ENCODE measurements at places on chromosomes 2 and 18.

DNA sequence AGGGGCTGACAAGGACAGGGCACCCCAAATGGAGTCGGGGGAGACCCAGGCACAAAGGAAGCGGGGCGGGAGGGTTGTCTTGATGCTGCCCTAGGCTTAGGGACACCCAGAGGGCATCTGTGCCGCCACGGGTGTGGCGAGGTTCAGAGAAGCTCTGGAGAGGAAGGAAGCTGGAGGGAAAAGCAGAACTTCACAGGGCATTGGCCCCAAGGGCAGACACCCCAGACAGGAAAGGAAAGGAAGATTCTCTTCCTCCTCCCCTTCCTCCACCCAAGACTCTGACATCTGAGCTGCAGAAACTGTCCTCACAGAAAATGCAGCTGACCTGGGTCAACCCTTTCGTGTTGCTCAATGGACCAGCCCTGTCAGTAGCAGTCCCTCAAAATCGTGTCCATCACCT lies 25.6 kb downstream of the DNMT3A start:
- DNase-seq: no peak

- DNase-seq: no peak
Observed at GRCh38 chr18:63266888-63267790, 52.4 kb downstream of the BCL2 start.

GRCh38 chr2:199627417-199627816 lies 169.7 kb upstream of the SATB2 start:
- DNase-seq: no peak

DNA sequence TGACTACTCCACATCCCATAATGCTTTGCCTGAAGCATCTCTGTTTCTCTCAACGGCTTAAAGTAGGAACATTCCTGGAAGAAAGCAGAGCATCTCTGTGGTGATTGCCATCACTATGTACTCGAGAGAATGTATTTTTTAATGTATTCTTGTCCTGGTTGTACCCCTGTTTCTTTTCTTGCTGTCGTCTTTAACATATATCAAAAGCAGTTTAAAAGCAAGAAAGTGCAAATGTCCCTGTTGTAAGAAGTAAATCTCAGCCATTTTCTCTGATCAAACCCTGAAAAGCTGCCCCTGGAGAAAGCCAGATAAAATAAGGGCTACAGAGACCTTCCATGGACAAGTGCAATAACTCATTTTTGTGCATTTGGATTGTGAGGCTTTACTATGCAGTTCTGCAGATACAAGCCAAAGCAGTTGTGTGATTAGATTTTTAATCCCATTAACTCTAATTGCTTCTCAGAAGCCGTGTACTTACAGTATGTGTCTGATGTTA lies 70.8 kb downstream of the XIRP2 start:
- DNase-seq: no peak

- DNase-seq: no peak
Observed at GRCh38 chr18:79750980-79751571, 46.7 kb upstream of the KCNG2 start.

DNA sequence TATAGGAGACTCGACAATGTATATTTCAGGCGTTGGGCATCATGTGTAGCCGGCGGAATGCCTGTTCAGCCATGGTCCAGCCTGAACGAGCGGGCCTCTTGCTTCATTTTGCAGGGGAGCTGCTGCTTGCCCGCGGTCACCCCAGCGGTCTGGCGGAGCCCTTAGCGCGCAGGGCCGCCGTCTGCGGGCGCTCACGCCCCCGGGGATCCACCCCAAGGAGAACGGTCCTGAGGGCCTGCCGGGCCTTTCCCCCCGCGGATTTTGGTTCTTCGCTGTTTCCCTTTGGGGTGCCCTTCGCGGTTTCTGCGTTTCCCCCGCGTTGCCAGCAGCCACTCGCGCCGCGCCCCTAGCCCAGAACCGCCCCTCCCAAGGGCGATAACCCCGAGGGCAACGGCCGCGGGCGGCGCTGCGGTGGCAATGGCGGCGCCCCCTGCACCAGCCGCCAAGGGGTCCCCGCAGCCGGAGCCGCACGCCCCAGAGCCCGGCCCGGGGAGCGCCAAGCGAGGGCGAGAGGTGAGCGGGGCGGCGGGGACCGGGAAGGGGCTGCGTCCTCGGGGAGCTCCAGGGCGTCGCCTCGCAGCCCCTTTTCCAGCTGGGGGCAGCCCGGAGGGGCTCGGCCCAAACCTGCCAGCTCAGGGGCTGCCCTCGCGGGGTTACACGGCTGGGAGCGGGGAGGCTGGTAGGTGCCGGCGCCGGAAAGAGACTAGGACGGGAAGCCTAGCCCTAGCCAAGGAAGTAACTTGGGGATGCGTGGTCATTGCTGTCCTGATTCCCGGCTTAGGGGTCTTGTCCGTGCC lies at the start of gene MFSD2B:
MFSD2B (plus strand) TSS at position 406 of the 797 bp plus-strand sequence; CDS start at position 418, 12 bp downstream.
- DNase-seq: no peak

- DNase-seq: no peak
Observed at GRCh38 chr2:16546128-16546754, 119.4 kb downstream of the CYRIA start.

- DNase-seq: no peak
Observed at GRCh38 chr2:237627441-237628246, at the start of gene LRRFIP1. LRRFIP1 (plus strand) TSS chr2:237627587; CDS start chr2:237627645, 58 bp downstream.

DNA sequence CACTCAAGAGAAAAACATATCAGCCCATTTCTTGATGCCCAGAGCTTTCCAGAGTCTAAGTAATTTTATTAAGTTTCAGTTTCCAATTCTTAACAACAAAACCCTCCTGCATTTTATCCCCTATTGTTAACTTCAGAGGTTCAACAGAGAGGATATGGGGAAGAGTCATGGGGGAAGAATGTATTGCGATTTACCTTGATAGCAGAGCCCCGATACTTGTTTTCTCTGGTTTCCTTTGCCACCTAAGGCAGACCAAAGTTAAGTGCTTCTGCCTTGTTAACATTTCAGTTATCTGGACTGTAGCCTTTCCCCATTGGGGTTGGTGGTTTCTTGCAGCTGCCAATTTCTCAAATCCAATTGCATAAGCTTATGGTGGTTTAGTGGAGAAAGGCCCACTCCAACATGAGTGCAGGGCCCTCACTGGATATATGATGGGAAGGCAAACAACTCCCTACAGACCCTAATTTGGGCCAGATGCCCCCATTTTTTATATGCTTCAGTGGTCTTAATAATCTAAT lies 82.0 kb upstream of the ITGB6 start:
- DNase-seq: no peak

- DNase-seq: no peak
Observed at GRCh38 chr2:86072271-86072858, 33.3 kb downstream of the POLR1A start.

GRCh38 chr2:64939332-64939917 lies 49.8 kb upstream of the SLC1A4 start:
- no peak for DNase-seq

DNA sequence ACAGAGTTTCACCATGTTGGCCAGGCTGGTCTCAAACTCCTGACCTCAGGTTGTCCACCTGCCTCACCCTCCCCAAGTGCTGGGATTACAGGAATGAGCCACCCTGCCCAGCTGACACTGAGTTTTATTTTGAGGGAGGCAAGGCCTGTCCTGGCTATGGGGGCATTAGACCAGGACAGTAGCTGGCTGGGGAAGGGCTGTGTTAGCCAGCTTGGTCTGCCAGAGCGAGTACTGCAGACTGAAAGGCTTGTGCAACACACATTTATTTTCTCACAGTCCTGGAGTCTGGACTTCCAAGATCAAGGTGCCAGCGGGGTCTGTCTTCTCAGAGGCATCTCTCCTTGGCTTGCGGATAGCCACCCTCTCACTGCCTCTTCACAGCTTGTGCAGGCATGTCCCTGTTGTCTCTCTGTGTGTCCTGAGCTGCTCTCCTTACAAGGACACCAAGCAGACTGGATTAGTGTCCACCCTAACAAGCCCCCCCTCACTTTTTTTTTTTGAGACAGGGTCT lies 59.4 kb upstream of the HAAO start:
- no peak for DNase-seq

DNA sequence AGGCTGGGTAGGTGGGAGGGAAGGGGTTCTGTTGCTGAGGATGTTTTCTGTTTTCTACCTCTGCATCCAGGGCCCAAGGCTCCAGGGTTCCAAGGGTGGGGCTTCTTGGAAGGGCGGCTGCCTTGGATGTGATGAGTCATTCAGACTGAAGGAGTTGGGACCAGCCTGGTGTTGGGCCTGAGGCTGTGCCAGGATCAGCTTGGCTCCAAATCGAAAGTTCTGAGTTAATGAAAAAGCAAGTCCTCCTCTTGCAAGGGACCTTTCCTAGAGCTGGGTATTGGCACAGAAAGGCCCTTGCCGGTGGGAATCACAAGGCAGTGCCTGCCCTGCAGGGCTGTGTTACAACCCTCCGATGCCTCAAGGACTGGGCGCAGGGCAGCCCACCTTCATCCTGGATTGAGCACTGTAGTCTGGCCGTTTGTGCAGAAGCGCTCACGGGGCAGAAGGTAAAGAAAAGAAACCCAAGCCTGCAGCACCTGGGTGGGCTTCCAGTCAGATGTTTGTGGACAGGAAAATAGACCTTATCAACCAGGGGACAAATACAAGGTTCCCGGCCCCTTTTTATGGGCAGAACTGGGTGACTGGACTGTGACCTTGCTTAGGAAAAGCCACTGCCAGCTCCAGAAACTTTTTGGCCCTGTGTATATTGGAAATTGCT lies 52.5 kb upstream of the MCFD2 start:
- DNase-seq: peak; percentile 81

DNA sequence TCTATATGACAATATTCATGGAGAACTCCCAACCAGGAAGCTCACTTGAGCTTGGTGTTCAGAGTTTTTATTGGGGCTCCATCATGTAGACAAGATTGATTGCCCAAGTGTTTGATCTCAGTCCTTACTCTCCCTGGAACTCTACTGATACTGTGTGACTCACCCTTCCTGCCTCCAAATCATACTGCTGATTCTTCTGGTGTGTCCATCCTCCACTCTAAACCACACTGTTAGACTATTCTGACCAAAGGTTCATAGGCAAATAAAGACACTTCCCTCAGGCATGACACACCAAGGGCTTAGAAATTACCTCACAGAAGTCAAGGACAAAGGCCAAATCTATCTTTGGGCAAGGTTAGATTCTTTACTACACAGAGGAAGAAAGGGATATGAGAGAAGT lies 107.9 kb upstream of the CDH20 start:
- DNase-seq: no peak

DNA sequence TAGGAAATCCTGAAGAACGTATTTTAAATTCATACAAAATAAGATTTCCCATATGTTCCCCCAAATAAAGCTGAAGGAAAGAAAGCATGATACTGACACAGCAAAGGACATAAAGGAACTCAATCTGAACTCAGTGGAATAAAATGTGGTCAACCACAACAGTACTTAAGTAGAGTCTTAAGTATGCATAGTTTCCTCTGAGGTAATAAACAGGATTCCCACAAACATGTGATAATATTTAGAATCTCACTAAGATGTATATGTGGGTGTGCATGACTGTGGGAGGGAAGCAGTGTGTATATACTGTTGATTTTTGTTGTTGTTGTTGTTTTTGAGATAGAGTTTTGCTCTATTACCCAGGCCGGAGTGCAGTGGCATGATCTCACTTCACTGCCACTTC lies 69.3 kb downstream of the NOL10 start:
- peak; percentile 78 for DNase-seq

DNA sequence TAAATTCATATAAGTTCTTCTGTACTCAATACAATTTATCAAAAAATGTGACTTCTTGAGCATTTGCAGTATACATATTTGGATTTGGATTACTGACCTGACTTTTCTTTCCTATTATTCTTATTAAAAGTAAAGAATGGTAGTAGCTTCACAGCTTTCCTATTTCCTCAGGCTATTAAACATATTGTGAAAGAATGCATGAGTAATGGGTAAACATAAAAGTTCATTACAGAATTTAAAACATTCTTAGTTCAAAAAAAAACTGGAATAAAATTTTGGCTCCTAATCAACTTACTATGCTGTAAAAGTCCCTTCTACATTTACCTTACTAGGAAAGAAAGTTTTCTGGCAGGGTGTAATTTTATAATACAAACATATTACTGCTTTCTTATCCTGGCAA lies 27.3 kb upstream of the C2orf66 start:
- peak; percentile 30 for DNase-seq

GRCh38 chr2:33412920-33413319 lies 63.5 kb upstream of the RASGRP3 start:
- peak; percentile 60 for DNase-seq

GRCh38 chr2:22829791-22830190 lies 555.2 kb upstream of the KLHL29 start:
- DNase-seq: no peak

- no peak for DNase-seq
Observed at GRCh38 chr18:28718696-28719095, 541.8 kb upstream of the CDH2 start.

- DNase-seq: peak; percentile 24
Observed at GRCh38 chr18:8212896-8213780, 396.1 kb upstream of the RAB12 start.

DNA sequence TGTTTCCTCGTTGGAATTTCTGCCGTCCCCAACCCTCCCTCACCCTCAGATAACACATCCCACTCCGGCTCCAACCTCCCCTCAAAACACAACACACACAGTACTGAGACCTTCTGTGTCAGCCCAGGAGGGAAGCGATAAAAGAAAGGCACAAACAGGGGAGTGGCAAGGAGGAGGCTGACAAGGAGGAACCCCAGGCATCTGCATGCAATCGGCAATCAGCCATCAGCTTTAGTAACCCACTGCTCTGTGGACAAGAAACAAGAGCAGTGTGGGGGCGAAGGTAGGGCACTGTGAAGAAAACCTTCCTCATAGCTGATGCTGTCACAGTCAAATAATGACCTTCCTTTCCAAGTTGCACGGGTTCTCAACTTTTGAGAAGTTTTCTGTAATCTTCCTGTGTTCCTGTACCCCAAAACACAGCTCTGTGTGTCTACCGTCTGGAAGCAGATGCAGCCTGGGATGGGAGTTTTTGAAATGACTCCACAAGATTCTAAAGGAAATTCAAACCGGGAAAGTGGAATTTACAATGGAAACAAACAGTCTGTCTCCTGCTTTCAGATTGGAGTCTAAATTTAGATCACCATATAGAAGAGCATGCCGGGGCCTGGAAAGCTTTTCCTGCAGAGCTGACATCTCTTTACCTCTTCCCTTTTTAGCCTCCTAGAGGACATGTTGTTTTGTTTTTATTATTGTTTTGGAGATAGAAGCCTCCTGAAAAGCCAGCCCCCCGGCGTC lies 16.4 kb upstream of the LPIN2 start:
- no peak for DNase-seq

GRCh38 chr2:11681722-11682589 lies 12.0 kb upstream of the NTSR2 start:
- DNase-seq: no peak

DNA sequence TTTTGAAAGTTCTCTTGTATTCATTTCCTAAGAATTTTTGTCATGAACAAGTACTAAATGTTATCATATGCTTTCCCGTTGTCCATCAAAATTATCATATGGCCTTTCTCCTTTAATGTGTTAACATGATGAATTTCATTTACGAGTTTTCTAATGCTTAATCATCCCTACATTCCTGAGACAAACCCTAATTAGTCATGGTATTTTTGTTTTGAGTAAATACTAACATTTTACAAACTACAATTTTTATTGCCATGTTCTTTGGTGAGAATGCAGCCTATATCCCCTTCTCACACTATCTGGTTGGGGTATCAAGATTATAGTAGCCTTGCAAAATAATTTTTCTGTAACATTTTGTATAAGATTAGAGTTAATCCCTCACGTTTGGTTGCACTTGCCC lies 14.5 kb downstream of the SMAD2 start:
- peak; percentile 4 for DNase-seq
